ENCODE measurements at places on chromosomes 2 and 18.

DNA sequence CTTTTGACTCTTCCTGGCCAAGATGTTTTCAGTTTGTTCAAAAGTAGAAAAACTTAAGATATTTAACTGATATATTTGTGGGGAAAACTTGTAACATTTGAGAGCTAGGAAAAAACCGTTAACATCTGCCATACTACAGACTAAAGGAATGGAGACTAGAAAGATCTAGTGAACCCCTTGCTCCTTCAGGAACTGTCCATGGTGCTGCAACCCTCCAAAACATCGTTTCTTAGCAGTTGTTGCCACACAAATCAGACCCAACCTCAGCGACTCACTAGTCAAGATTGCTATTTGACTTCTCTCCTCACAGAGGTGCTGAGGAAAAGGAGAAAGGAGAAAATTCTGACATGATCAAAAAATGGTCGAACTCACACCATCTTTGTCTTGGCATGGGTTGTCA, 393.8 kb upstream of the LYPD1 start:
- DNase-seq, result peak; percentile 39

GRCh38 chr2:42810971-42811811, 18.8 kb upstream of the HAAO start:
- DNase-seq, result no peak

GRCh38 chr18:41875094-41875780, 79.8 kb upstream of the PIK3C3 start:
- peak; percentile 71 for DNase-seq

GRCh38 chr2:102401456-102401855, 21.5 kb upstream of the IL18RAP start:
- DNase-seq, result no peak

DNA sequence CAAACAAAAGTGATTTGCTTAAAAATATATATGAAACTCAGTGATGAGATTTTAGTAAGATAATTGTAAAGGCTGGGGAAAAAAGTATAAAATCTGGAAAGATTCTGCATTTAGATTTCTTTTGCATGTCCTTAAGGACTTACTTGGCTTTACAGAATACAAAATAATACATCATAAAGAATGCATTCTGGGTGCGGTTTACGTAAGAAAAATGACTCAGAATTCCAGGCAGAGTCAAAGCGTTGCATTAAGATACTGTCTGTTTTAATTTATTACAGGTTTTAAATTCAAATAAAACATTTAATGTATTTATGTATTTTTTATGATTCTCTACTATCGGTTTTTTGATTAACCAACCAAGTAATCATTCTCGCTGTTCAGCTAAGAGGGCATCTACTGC, 178.0 kb downstream of the SH3BP4 start:
- peak; percentile 34 for DNase-seq

DNA sequence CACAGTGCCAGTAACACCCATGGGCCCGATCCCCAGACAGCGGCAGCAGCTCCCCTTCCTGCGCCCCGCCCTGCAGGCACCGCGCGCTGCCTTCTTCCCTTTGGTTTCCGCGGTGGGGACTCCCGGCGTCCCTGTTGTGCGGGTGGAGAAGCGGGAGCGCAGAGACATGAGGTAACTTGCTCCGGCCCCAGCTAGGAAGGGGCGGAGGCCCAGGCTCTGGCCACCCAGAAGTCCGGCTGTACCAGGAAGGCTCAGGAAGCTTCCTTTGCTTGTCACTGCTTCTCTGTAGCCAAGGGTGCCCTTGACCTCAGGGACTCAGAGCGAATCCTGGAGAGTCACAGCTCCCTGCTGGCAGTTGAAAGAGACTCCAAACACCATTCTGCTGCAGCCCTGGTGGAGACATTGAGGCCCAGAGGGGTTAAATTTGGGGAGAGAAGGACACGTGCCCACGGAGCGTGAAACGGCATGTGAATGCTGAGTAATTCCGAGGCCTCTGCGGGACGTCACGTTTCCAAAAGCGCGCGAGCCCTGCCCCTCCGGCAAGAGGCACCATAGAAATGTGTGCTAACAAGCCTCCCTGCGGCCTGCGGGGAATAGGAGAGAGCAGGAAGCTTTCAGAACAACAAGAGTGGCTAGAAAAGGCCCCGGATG, 6.7 kb upstream of the ADCY3 start:
- DNase-seq, result peak; percentile 59

DNA sequence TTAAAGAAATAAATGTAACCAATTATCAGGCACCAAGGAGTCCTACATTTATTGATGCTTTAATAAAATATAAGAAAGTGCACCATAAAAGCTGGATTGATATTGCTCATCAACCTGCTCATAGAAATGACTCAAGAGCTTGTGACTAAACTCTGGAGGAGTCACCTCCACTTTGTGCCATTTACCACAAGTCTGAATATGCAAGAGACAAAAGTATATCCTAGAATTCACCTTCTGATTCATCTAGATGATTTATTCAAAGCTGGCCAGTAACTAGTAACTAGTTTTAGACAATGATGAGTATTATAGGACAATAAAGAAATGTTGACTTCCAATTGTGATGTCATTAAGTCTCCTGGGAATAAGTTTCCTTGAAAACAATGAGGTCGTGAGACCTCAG, 146.0 kb upstream of the SOX11 start:
- DNase-seq, result peak; percentile 51

- DNase-seq, result no peak
These were observed 182.0 kb upstream of the LINC00305 start for GRCh38 chr18:64330931-64331330.

DNA sequence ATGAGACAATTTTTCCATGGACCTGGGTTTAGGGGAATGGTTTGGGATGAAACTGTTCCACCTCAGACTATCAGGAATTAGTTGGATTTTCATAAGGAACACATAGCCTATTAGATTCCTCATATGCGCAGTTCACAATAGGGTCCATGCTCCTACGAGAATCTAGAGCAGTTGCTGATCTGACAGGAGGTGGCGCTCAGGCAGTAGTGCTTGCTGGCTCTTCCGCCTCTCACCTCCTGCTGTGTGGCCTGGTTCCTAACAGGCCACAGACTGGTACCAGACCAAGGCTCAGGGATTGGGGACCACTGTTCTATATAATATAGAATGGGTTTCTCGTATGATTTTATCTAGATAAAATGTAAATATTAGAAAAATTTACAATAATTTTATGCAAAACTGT, 338.7 kb downstream of the CPS1 start:
- no peak for DNase-seq

DNA sequence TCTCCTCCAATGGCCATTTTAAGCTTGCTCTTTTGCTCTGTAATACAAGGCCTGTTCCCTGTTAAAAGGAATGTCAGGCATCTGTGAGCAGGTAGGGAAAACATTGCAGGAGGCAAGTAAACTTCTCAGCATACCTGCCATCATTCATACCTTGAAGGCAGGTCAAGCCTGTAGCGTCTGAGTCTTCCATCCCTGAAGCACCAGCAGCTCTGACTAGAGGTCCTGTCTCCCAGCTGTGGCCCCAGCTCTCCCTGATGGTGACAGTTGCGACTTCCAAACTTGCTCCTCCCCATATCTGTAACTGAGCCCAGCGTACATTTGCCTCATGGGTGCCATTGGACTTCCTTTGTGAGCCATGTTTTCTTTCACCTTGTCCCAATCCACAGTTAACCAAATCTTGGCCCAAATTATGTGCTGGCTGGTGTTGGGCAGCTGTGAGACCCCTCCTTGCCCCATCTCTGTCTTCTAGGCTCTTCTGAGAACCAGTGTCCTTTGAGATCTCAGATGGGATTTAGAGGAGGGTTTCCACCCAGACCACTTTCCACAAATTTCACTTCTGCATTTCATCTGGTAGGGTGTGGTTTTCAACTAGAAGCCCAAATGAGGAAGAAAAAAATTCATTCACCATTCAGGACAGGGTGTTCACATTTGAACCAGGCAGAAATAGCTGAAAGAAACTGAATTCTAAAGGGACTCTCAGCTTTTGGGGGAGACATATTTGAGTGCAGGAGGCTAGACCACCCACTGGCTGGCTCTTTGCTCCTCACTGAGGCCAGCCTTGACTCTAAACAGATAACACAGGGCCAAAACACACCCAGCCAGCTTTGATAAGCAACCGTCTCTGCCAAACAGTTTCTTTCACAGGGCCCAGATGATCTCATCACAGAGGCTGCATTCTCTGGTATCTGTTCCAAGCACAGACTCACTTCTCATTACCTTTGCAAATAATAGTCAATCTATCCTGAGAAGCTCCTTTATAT, 66.4 kb upstream of the MSH2 start:
- no peak for DNase-seq

GRCh38 chr2:36577884-36578283, 20.1 kb downstream of the FEZ2 start:
- DNase-seq, result no peak

Data from epithelial cell of esophagus (primary cell).